ENCODE measurements at places on chromosomes 1 and 21.

GRCh38 chr1:231190456-231190855 lies 28.6 kb downstream of the TRIM67 start:
- no peak for DNase-seq

DNA sequence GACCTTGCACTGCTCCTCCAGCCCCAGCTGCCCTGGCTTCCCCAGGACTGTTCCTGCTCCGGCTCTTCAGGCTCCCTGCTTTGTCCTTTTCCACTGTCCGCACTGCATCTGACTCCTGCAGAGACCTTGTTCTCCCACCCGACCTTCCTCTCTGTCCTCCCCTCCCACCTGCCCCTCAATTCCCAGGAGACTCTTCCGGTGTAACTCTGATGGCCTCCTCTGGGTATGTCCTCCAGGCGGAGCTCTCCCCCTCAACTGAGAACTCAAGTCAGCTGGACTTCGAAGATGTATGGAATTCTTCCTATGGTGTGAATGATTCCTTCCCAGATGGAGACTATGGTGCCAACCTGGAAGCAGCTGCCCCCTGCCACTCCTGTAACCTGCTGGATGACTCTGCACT lies 550 bp downstream of the ACKR1 start:
- no peak for DNase-seq

- no peak for DNase-seq
These were observed 14.6 kb downstream of the STRIP1 start for GRCh38 chr1:110048923-110049601.

DNA sequence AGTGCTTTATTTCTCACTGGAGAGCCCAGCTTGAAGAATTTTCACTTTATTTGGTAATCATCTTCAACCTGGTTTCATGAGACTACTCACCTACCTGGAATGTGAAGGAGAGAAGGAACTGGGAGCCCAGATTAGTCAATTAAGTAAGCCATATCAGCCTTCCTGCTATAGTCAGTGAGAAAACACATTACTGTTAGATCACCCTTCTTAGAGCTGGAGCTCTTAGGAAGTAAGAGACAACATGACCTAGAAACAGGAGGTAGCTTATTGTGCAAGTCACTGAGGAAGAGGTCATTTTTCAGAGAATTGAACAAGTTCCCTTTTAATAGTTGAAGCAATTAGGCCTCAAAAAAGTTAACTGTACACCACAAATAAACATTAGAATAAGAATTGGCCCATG lies 49.2 kb upstream of the TEKT2 start:
- peak; percentile 56 for DNase-seq

GRCh38 chr1:87104140-87104539 lies 189.7 kb downstream of the HS2ST1 start:
- DNase-seq, result no peak

DNA sequence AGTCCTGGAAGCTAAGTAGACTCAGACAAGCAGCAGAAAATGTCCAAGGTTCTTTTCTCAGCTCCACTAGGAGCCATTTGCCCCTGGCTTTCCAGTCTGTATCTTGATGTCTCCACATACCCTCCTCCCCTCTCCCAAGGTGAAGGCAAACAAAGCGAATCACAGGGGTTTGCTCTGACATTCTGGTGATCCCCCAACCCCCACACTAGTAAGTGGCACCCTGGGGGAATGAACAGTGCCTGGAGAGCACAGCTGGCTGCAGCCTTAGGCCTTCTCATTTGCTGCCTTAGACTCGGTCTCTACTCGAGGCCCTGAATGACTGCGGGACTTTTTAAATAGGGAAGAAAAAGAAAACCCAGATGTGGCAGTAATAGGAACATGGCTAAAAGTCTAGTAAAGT lies 15.3 kb downstream of the ERI3 start:
- no peak for DNase-seq

DNA sequence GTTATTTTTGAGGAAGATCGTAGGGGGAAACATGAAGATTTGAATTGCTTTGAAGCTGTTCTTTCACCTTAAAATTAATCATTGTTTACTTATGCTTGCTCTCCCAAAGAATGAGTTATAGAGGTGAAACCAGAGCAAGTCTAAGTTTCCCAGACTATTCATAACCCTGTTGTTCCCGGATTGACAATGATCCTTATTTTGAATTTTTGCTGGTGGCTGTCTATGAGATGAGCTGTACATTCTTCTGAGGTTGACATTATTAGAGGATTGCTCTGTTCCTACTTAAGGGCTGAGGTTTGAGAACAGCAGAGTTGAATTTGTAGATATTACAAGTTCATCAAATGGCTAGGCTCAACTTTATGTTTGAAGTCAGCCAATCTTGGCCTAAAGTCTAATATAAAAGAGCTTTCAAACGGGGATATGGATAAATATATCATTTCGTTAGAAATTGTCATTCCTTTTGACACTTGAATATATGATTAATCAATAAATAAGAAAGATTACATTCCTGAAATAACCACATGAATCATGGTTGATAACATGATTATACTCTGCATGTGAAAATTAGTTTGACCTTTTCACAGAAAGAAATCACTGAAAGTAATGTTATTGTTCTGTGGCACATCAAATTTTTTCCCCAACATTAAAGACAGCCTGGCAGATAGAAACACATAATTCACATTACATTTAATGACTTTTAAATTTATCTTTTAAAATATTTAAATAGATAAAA lies 19.1 kb upstream of the PDE4B start:
- no peak for DNase-seq

DNA sequence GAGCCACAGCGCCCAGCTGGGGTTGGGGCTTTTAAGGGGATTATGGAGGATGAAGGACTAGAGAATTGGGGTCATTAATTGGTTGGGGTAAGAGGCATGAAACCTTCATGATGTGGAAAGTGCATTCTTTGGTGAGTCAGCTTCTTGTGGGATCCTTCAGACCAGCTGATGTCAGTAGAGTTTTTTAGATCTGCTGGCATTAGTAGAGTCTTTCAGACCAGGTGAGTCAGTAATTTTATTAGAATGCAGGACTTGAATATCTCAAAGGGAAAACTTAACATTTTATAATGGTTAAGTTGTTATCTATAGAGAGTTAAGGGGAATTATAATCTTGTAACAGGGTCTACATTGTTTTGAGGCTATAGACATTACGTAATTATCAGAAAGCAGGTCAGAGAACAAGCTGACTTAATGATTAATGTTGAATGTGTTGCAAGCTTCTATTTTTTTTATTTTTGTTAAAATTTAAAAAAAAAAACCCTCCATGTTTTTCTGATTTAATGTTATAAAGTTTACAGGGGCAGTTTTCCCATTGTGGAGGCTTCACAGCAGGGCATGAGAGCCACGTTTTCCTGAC lies 160.9 kb upstream of the FMN2 start:
- DNase-seq, result no peak

GRCh38 chr1:200893411-200893901 lies 1.2 kb upstream of the INAVA start:
- no peak for DNase-seq

DNA sequence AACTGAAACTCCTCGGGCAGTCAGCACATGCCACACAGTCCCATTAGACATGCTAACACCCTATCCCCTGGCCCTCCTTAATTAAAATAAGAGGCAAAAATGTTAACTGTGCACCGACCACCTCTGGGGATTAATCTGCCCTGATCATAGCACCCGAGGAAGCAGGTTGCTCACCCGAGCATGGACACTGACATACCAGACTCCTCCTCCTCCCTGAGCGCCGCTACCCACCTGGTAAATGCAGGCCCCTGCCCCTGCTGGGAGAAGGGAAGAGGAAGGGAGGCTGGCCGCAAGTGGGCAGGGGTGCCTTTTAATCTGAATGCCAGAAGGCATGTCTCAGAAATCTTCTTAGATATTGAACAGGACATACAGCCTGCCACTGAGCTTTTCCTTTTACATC lies 360.9 kb downstream of the RRAGC start:
- DNase-seq, result no peak

GRCh38 chr1:155961937-155962336 lies 16.4 kb downstream of the ARHGEF2 start:
- DNase-seq, result peak; percentile 84

DNA sequence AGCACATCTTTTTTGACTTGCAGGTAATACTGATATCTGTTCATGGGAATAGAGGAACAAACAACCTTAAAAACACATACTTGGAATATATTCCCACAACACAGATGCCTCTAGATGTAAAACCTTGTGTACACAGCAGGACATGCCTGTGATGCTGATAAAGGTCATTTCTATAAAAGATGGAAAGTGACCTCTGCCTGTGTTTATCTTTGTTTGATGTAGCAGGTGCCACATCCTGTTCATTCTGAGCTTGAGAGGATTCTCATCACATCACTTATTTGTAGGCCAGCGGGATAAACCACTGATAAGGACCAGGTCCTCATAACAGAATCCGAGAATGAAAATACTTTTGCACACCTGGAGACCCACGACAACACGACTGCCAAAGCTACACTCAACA lies 133.7 kb downstream of the SMYD2 start:
- DNase-seq, result no peak

DNA sequence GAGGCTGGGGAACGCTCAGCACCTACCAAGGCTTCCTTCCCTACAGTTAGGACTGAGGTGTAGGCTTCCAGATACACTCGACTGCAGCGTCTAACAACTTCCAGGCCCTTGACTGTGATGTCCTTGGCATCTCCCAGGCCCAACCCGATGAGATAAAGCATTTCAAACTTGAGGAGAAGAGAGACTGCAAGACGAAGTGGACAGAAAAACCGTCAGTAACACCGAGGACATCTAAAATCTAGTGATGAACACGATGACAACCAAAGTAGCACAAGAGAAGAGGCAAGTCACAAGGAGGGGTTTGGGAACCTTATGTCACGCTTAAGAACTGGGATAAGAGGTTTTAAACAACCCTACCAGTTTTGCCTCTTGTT lies 314 bp downstream of the DPH5 start:
- no peak for DNase-seq

GRCh38 chr21:14120091-14120734 lies 90.5 kb downstream of the LIPI start:
- no peak for DNase-seq

GRCh38 chr1:214352838-214353237 lies 71.9 kb downstream of the SMYD2 start:
- DNase-seq, result no peak

- no peak for DNase-seq
These were observed 151.9 kb upstream of the KLHDC7A start for GRCh38 chr1:18328803-18329202.

- DNase-seq, result peak; percentile 78
These were observed at the start of gene ZNF695 for GRCh38 chr1:247007511-247008405. TSS of gene ZNF695 (minus strand) at chr1:247008057. CDS start at chr1:247007908, 149 bp downstream.

GRCh38 chr21:40162075-40162474 lies 294.8 kb downstream of the PCP4 start:
- no peak for DNase-seq

- no peak for DNase-seq
These were observed 1194.5 kb downstream of the PLA2G4A start for GRCh38 chr1:188023206-188023605.

GRCh38 chr1:99228153-99228552 lies 36.1 kb upstream of the PLPPR4 start:
- DNase-seq, result no peak

- no peak for DNase-seq
These were observed 65.5 kb upstream of the BACH1 start for GRCh38 chr21:29233256-29233546.

GRCh38 chr21:37146320-37147235 lies 73.5 kb downstream of the TTC3 start:
- no peak for DNase-seq

DNA sequence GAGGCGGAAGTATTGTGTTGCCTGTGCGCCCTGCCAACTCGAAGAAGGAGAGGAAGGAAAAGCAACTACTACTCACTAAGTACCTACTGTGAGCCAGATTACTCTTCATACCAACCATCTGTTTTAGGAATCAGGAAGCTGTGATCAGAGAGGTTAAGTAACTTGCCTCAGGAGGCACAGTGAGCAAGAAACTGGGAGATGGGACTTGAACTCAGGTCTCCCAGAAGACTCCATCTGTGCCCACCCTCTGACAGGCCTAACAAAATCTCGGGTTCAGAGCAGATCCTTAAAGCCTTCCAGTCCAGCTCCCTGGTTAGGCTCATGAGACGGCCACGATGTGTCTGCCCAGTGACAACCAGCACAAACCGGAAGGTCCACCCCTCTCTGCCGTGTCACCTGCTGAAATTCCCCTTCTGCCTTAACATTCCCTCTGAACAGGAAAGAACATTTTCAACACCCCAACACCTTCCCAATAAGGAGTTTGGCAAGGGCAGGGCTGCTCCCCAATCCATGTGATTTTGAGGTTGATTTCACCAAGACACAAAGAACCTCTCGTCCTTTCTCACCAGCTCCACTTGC lies 230.1 kb downstream of the TOMM20 start:
- DNase-seq, result no peak

DNA sequence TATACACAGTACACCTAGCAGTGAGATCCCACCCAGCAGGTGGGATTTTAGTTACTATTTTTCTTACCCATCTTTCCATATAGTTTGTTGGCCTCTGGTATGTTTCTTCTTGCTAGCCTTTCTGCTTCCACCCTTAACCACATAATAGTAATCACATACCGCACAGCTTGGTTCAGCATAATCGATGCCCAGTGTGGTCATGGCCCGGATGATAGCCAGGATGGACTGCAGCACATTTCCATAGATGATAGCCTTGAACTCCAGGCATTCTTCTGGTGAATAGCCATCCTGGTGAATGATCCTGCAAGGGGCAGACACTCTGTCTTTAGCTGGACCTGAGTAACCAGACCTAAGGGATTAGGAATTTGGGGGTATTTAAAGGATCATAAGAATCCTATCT lies 9.5 kb downstream of the GNAT2 start:
- no peak for DNase-seq

GRCh38 chr1:216711712-216712111 lies 11.5 kb downstream of the ESRRG start:
- no peak for DNase-seq

GRCh38 chr1:41328001-41328615 lies 33.1 kb upstream of the FOXO6 start:
- DNase-seq, result no peak

GRCh38 chr1:74053407-74053806 lies 144.6 kb downstream of the LRRIQ3 start:
- DNase-seq, result peak; percentile 19

DNA sequence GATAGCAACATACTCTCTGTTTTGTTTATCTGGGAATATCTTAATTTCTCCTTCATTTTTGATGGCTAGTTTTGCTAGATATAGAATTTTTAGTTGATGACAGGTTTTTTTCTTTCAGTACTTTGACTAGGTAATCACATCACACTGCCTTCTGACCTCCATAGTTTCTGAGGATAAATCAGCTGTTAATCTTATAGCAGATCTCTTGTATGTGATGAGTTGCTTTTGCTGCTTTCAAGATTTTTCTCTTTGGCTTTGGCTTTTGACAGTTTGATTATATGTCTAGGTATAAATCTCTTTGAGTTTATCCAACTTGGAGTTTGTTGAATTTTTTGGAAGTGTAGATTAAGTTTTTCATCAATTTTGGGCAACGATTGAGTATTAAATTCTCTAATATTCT lies 142.6 kb downstream of the ZNF644 start:
- no peak for DNase-seq

- no peak for DNase-seq
These were observed 1.7 kb downstream of the KHDC4 start for GRCh38 chr1:155932487-155932886.

GRCh38 chr1:54355931-54356679 lies 50.1 kb downstream of the SSBP3 start:
- DNase-seq, result no peak

All from non-pigmented ciliary epithelial cell (primary cell).